ENCODE measurements at places on chromosomes 2 and 18.

DNA sequence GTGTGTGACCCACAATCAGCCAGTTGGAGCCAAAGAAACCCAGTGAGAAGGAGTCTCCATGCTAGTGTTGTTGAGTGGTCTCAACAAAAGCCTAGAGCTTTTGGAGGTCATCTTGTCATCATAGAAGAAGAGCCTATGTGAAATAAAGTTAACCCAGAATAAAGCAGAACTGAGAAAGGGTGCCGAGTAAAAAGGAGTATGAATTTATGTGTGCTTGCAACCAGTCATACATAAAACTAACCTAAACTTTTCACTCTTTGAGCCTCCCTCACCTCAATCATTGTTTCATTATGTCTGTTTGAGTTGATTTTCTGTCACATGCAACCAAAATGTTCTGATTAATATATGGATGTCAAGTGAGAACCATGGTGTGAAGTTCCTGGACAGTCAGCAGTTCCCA is 599.3 kb upstream of the ZEB2 start:
- DNase-seq, result no peak

DNA sequence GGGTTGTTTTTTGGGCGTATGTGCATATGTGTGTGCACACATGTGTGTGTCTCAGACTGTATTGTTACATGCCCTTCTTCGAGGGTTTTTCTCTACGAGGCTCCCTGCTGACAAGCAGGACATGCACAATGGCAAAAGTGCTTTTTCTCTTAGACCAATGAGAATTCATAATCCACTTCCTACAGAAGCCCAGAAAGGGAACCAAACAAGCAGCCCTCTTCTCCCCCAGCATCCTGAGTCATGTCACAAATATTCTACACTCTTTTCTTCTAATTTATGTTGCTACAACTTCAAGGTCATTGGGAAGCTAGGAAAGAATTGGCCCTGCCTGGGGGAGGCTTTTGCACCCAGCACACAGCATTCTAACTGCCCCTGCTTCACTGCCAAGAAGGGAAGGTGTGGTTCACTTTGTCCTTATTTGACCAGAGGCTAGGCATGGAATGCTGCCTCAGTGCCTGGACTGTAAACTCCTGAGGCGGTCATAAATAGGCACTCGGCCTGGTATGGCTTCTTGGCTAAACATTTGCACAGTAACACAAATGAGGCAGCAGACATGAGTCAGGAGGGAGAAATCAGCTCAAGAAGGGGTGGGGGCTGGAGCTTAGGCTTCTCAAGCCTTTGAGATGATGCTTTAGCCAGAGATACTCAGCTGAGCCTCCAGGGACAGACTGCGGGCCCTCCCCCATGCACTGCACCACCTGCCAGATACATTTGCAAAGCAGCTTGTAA is 92.7 kb upstream of the KLF7 start:
- DNase-seq, result no peak

DNA sequence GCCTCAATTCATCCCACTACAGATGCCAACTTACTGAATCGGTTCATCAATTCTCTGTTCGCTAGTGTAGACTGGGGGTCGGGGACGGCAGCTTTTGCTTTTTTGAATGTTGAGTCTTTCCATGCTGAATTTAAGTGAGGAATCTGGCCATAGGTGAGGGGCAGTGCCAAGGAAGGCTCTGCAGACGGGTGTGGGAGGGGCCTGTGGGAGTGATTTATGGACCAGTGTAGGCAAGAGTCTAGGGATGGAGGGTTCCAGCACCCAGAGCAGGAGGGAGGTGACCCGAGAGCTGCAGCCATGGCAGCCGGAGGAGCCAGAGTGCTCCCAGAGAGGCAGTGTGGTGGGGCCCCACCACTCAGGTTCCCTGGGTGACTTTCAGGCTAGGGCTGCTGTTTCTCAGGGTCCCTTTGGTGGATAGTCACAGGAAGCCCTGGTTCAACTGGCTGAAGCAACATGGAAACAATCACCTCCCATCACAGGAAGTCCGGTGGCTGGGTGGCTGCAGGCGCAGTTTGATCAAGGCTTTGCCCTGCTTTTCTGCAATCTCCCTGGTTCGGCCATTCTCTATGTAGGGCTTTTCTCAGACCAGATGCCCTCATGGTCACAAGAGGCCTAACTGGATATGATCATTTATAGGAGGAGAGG is 16.9 kb upstream of the TEX44 start:
- DNase-seq, result no peak

- DNase-seq, result no peak
These were observed 45.2 kb upstream of the MAPRE3 start for GRCh38 chr2:26925100-26925791.

DNA sequence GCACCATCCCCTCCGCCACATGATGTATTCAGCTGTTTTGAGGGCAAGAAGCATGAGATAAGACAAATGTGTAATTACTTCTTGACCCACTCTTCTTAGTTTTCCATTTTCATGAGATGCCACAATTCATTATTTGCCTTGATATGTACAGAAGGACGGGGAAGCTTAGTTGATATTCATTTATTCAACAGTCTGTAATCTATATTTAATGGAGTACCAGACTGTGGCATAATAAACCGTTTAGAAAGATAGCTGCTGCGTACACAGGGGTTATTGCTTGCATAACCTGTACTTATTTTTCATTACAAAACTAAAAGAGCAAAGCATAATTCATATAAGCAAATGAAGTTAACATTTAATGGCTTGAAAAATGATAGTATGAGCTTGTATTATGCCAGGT is 466.4 kb upstream of the GYPC start:
- no peak for DNase-seq

- DNase-seq, result peak; percentile 58
These were observed 68.7 kb upstream of the TTC27 start for GRCh38 chr2:32559136-32559535.

DNA sequence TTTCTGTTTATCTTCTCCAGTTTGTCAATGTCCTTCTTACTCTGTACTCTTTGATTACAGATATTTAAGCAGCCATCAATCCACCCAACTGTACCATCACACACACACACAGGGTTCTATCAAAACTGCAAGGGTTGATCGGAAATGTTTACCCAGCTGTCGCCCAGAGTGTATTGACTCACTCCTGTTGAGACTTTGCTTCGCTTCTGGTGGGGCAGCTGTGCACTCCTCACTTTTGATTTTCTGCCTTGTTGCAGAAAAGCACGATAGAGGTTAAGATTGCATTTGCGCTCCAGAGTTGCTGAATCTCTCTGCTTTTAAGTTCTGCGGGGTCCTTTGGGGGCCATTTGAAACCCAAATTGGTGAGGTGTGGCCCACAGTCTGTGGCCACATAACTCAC is 216.2 kb downstream of the SETBP1 start:
- DNase-seq, result no peak

DNA sequence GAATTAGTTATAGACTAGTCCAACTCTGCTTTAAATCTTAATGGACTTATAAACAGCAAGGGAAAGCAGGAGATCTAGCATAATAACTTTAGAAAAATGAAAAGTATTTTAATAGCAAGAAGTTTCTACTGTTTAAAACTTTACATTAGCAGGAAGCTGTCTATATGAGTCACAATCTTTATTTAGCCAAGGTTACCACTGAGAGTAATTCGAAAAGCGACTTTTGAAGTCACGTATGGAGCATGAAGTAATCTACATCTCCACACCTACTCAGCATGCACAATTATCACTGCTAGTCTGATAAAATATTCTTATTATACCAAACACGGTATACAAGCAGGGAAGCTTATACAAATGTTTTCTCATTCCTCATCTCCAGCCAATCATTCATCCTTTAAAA is 515.4 kb upstream of the SOX11 start:
- no peak for DNase-seq

DNA sequence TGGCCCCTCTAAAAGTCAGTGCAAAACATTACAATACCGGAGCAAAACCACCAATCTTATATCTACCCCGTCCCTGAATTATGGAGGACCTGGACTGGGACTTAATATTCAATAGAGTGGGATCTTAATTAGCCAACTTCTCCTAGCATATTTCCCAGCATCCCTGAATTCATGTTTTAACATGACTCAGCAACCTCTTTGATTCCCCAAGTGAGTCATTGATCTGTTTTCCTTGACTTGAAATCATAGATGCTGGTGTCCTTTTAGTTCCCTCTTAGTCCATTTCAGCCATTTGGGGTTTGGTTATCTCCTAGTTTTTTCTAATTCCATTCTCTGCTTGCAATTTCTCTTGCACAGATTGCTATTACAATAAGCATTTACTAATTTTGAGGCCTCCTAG is 677.7 kb upstream of the CELF4 start:
- DNase-seq, result no peak

- no peak for DNase-seq
These were observed 81.1 kb upstream of the CAVIN2 start for GRCh38 chr2:191927991-191928390.

GRCh38 chr2:3024401-3024935 is 353.1 kb downstream of the EIPR1 start:
- DNase-seq, result no peak

- no peak for DNase-seq
These were observed 239.0 kb upstream of the KLHL29 start for GRCh38 chr2:23146011-23146410.

DNA sequence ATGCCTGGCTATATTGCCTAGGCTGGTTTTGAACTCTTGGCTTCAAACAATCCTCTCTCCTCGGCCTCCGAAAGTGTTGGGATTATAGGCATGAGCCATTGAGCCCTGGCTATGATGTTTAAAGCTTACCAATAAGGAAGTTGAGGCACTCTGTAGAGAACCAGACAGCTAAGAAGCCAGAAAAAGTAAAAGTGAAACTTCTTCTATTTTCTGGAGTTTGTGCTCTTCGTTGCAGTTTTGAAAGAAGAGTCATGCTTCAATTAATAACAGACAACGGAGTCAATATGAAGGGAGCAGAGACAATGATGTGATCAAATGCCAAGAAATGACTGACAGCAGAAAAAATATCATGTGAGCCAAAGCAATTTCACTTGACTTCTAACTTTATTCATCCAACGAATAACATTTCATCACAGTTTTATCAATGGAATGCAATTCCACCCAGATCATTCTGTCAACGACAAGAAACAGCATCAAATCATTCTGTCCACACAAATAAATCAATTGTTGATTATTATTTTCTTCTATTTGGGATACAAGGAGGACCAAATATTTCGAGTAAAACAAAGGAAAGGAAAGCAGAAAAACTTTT is 175.5 kb upstream of the CELF4 start:
- no peak for DNase-seq

Data from caudate nucleus (tissue), 63 donors.